Thymus (tissue), 14 donors: ENCODE measurements at places on chromosomes 12 and 14.

DNA sequence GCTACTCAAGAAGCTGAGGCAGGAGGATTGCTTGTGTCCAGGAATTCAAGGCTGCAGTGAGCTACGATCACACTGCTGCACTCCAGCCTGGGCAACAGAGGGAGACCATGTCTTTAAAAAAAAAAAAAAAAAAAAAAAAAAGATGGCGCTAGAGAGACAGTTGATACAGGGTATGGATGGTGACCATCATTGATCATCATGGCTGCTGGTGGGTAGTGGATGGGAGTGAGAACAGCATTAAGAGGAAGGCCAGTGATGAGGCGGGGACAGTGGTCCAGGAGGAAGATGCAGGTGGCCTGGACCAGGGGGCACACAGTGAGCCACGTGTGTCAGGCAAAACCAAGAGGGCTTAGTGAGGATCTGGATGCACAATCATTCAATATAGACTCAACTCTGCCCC lies 26.8 kb upstream of the MAP1LC3B2 start:
- no peak for DNase-seq

DNA sequence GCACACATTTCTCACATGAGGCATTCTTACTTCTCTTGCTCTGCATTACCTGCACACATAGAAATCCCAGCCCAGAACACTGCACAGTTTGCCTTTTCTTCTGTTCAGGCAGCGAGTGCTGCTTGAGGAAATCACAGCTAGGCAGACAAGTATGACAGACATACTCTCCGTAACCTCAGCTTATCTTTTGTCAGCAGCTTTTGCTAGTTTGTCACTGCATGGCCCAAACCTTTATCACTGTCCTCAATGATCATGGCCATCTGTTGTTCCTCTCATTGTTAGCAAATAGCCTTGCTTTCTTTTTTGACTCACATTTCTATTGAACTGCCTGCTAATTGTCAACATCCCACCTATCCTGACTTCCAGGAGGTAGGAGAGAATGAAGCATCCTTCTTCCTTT lies 5.3 kb downstream of the ZNF10 start:
- DNase-seq: no peak

DNA sequence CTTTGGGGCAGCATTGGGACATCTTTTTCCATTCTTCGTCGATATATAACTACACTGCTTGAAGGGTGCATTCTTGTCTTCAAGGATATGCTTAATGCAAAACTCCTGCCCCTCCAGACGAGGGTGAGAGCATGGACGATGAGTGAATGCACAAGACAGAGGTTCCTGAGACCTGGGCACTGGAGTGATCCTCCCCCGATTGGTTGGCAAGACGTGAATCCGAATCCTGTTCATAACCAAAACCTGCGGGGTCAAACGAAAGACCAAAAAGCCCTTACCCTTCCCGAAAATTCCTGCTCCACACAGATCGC lies 684 bp downstream of the KANSL2 start:
- no peak for DNase-seq

DNA sequence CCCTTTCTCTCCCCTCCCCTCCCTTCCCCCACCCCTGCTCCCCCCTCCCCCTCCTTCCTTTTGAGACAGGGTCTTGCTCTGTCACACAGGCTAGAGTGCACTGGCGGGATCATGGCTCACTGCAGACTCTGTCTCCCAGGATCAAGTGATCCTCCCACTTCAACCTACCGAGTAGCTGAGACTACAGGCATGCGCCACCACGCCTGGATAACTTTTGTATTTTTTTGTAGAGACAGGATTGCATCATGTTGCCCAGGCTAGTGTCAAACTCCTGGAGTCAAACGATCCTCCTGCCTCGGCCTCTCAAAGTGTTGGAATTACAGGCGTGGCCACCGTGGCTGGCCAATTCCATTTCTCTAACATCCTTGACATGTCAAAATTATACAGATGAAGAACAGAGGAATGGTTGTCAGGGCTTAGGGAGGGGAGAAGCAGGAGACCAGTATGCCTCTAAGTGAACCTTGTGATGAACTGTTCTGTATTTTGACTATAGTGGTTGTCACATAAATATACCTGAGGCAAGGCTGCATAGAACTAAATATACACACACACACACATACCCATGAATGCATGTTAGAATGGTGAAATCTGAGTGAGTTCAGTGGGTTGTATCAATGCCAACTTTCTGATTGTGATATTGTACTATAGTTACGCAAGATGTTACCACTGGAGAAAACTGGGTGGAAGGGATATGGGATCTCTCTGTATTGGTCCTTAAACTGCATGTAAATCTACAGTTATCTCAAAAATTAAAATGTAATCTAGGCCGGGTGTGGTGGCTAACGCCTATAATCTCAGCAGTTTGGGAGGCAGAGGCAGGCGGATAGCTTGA lies 3.6 kb upstream of the CFAP73 start:
- no peak for DNase-seq

GRCh38 chr14:72699852-72700257 lies 194.0 kb downstream of the DPF3 start:
- DNase-seq: no peak

DNA sequence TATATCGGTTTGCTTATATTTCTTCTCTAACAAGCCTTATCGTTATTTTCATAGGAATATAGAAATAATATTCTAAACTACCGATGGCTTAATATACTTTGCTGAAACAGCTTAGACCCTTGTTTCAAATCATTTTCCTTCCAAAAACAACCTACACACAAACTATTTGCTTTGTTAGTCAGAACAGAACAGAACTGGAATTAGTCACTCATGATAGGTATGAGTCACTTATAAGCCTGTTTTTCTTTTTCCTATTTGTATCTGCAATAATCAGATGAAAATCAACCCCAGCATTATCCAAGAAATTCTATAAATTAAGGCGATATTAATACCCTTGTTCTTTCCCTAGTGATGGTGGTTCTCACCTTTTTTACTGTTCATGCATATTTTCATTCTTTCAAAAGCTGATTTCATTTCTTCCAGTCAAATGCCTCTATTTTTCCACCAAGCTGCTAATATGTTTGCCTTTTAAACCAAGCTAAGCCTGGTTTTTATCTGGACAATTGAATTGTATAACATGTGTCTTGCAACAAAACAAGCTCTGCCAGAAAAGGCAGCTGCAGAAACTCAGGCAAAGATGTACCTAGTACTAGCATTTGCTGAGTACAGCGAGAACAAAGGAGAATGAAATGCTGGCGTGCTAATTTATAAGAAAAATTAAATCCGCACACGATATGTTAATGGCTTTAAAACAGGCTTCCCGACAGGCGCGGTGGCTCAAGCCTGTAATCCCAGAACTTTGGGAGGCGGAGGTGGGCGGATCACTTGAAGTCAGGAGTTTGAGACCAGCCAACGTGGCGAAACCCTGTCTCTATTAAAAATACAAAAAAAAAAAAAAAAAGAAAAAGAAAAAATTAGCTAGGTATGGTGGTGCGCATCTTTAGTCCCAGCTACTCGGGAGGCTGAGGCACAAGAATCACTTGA lies 1418.2 kb downstream of the AACS start:
- no peak for DNase-seq

GRCh38 chr14:92952481-92953298 lies 29.7 kb downstream of the CHGA start:
- no peak for DNase-seq

GRCh38 chr12:3292677-3293412 lies 198.2 kb upstream of the PRMT8 start:
- no peak for DNase-seq

GRCh38 chr14:105444859-105445258 lies 25.2 kb downstream of the MTA1 start:
- no peak for DNase-seq
